Stimulated activated naive CD4-positive, alpha-beta T cell (primary cell): ENCODE measurements at places on chromosomes 5 and 9.

DNA sequence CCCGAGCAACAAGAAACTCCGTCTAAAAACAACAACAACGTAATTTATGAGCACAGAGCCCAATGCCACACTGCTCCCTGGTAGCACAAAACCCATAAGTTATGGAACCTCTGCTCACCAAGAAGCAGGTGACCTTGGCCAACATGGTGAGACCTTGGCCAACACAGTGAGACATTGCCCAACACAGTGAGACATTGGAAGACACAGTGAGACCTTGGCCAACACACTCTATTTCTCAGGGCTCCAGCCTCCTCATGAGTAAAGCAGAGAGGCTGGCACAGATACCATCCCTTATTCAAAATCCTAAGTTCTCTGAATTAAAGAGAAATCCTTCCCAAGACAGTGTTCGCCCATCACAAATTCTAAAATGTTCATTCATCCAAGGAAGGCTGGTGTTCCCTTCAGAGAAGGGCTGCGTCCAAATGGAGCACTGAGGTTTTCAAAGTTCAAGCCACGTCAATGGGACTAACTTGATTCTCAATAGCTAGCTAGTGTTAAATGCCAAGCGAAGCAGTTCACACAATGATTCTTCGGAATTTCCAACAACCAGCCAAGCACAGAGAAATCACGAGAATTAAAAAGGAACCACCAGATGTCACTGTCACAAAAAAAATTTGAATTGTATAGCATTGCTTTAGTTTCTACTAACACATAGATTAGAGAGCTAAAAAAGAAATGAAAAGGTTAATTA is 29.5 kb downstream of the TTC39B start:
- DNase-seq: peak; percentile 7

DNA sequence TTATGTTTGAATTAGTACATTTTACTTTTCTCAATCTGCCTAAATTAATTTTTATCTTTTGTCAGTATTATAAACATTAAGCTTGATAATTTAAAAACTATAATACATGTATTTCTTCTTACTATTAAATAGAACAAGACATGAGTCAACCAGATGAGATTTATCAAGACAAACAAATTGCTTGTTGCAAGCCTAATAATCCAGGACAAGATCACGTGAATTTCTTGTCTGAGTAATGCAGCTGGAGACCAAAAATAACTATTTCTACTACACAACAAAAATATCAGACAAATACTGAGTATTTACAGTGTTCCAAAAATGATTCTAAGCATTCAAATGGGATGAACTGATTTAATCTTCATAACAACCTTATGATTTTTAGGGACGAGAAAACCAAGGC is 339.1 kb upstream of the PRR16 start:
- DNase-seq: no peak

DNA sequence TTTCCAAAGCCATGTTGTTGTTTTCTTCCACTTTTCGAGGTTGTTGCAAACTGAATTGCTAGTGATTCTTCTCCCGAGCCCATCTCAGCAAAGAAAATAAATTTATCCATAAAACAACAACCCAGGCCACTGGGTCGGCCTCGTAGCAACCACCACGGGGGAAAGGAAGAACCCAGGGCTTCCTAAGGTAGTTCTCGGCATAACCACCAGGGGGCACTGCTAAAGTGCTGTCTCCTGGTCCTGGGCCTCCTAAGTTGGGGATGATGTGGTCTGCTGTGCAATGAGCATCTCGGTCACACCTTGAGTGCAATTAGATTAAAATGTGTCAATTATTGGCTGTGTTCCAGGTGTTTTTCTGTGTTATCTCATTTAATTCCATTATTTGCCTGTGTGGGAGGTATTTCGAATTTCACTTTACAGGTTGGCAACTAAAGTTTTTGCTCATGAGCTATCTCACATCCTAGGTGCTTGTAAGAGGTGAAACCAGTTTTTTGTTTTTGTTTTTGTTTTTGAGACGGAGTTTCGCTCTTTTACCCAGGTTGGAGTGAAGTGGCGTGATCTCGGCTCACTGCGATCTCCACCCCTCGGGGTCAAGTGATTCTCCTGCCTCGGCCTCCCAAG is 102.8 kb upstream of the DAP start:
- DNase-seq: peak; percentile 5

- DNase-seq: no peak
Observed at GRCh38 chr5:125410537-125411070, 664.2 kb upstream of the ZNF608 start.

DNA sequence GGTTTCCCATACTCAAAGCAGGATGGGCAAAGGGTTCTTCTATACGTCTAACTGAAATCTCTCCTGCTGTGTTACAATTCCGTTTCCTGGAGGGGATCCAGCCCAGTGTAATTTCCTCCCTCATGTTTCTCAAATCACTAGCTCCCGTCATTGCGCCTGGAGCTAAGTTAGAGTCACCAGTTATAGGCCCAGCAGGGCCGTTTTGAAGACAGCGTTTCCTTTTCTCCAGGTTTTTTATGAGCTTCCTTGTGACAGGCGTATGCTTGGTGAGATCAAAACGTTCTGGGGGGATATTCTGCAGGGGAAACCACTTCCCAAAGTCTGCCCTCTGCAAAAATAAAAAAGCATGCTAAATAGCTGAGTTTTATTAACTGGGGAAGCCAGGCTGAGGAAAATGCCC is 53.0 kb upstream of the WWC1 start:
- no peak for DNase-seq

DNA sequence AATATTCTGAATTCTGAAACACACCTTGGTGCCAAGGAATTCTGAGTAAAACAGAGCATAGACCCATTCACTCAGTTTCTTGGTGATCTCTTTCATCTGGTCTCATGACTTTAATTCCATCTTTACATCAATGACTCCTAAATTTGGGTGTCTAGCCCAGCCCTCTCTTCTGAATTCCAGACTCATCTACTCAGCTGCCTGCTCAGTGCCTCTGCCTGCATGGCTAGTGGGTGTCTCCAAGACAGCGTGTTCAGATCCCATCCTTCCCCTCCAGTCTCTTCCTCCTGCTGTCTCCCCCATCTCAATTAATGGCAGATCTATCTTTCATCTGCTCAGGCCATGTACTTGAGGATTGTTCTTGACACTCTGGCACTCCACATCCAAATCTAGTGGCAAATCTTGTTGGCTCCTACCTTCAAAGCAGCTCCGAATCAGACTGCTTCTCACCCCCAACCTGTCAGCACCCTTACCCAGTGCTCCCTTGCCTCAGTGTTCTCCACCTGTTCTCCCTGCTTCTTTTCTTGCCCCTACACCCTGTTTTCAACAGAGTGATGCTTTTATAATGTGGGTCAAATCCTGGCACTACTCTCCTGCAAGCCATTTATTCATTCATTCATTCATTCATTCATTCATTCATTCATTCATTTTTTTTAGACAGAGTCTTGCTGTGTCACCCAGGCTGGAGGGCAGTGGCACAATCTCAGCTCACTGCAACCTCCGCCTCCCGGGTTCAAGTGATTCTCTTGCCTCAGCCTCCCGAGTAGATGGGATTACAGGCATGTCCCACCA is 5.3 kb downstream of the CAVIN4 start:
- no peak for DNase-seq

- no peak for DNase-seq
Observed at GRCh38 chr9:100309992-100310391, 42.8 kb downstream of the TEX10 start.

DNA sequence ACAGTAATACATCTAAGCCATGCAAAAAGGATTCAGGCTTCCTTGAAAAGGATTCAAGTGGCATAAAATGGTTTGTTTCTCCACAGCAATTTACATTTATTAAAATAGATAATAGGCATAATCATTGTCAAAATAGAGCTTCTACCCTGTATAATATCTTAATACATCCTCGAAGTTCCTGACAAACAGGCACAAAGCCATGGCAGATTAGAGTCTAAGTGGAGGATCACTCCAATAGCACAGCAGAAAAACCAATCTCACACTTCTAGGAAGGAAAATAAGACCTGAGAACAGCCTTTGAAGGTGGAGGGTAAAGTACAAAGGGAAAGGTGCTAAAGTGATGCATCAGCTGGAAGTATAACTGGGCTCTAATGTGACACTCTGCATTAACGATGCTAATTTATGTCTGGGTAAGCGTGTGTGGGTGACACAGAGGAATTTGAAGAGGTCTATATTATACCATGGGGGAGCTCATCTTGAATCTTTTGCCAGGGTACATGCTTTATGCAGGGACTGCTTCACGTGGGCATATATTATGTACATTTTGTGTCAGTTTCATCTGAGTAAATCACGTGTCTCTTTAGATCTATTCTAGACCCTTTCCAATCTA is 28.8 kb downstream of the PPP2R2B start:
- DNase-seq: no peak
